ENCODE measurements at places on chromosomes 1 and 21.

GRCh38 chr1:44609768-44610526 lies 64.3 kb downstream of the TMEM53 start:
- DNase-seq, result no peak

GRCh38 chr1:47703981-47704596 lies 266.2 kb downstream of the FOXD2 start:
- no peak for DNase-seq

DNA sequence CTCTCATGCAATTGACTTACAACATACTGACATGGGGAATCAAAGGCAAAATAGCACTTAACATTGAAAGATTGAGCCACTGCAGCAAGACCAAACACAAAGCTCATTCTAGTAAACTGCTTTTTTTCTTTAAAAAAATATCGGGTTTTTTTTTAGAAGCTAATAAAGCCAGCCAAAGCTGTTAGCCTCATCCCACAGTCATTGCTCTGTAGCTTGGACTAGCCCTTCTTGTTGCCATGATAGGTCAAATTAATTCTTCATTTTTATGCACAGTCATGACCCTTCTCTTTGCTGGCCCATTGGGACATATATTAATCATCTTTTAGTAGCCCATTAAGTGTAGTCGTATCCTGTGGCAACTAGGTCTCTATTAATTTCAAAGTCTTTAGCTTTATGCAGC lies 231.3 kb downstream of the ADGRL2 start:
- no peak for DNase-seq

DNA sequence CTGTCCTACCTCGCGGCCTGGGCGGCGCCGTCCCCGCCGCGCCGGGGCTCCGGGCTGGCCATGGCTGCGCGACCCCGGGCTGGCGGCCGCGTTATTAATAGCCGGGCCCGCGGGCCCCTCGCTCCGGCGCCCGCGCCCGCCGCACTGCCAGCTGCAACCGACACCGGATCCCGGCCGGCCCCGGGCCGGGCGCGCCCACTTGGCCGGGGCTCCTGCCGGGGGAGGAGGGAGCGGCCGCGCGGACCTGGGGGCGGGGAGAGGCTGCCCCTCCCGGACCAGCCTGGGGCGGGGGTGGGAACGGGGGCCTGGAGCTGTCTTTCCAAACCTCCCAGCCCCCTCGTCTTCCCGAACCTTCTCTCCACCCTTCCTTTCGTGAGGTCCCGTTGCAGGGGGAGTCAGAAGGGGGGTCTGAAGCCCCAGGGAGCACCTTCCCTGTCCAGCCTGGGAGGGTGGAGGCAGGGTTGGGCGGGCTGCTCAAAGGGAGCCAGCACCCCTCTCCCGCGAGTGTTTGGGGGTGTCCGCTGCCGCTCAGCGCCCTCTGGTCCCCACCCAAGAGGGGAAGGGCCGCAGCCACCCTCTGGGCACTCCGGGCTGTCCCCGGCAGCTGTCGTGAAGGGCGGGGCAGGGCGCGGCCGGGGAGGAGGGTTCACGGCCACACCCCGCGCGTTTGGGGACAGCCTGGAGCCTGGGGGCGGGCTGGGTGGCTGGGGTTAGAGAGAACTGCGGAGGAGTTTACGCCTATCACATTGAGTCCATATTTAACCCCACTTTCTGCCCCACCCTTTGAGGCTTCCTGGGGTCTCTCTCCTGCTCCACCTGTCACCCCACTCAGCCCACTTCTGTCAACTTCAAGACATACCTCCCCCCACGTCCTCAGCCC lies at the start of gene SYNC:
Gene SYNC, minus strand, starts transcription at position 172 of the 880 bp plus-strand sequence. Its CDS starts 110 bp downstream, at position 62.
- DNase-seq, result no peak

DNA sequence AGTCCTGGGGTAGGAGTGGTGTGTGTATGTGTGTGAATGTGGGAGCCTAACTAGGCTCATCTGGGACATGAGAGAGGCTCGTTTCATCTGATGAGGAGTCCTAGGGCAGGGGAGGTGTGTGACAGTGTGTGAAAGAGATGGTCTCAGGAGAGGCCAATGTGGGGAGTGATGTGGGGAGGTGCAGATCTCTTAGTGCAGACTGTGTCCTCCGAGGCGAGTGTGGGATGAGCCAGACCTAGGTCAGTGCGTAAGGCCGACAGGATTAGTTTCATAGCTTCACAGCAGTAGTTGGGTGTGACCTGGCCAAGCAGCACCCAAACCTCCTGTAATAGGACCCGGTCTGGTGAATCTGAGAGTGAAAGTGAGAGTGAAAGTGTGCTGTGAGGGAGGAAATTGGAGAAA lies 94.7 kb downstream of the LIPI start:
- DNase-seq, result no peak
